ENCODE measurements at places on chromosomes 4 and X.

- no peak for DNase-seq
These were observed 28.2 kb downstream of the TAPT1 start for GRCh38 chr4:16197876-16198665.

DNA sequence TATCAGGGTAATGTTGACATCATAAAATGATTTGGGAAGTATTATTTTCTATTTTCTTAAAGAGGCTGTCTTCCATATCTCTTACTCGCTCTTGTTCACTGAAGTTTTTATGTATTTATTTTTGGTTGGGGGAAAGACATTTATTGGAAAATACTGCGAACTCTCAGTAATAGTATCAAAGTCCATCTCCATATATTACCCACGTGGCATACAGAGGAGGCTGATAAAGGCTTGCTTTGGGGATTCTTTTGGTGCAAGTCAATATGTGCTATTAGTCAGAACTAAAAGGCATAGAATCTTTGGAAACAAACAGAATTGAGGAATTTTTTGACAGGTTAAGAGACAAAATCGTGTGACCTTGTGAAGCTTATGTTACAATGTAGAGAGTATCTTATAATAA lies 101.3 kb downstream of the NYX start:
- no peak for DNase-seq

DNA sequence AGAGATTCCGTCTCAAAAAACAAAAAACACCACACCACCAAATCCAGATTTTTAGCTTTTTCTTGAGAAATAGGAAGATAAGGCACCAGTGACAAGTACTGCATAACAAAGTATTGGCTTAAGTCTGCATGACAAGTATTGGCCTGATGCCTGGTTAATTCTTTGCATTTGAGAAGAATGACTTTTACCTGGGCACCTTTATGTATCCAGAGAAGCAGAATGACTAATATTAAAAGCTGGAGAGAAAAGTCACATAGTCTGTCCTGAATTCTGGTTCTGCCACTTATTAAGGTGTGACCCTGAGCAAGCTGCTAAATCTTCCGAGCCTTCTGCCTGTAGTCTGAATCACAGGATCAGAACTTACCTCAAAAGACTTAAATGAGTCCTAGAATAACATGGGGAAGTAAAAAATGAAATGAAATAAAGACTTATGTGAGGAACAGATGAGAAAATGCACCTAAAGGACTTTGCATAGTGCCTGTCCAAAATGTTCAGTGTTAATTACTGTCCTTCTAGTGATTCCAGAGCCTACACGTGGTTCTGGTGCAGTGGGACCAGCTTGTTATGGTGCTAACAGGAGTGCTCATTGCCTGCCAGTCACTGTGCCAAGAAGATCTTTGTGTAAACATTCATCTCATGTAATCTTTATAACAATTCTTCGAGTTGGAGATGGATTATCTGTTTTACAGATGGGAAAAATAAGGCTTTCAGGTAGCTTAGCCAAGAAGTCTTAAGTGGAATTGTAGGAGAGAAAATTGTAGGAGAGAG lies 31.6 kb downstream of the UGDH start:
- DNase-seq = no peak

GRCh38 chr4:144179152-144179739 lies 38.7 kb upstream of the GYPA start:
- DNase-seq = no peak

- no peak for DNase-seq
These were observed 107.0 kb upstream of the AR start for GRCh38 chrX:67436867-67437266.

- DNase-seq = no peak
These were observed 261.0 kb downstream of the PDGFC start for GRCh38 chr4:156710365-156711192.

DNA sequence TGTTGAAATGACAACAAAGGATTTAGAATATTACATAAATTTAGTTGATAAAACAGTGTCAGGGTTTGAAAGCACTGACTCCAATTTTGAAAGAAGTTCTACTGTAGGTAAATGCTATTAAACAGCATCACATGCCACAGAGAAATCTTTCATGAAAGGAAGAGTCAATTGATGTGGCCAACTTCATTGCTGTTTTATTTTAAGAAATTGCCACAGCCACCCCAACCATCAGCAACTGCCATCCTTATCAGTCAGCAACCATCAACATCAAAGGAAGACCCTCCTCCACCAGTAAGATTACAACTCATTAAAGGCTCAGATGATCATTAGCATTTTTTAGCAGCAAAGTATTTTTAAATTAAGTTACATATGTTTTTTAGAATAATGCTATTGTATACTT lies 54.6 kb upstream of the RAB9B start:
- DNase-seq = no peak

DNA sequence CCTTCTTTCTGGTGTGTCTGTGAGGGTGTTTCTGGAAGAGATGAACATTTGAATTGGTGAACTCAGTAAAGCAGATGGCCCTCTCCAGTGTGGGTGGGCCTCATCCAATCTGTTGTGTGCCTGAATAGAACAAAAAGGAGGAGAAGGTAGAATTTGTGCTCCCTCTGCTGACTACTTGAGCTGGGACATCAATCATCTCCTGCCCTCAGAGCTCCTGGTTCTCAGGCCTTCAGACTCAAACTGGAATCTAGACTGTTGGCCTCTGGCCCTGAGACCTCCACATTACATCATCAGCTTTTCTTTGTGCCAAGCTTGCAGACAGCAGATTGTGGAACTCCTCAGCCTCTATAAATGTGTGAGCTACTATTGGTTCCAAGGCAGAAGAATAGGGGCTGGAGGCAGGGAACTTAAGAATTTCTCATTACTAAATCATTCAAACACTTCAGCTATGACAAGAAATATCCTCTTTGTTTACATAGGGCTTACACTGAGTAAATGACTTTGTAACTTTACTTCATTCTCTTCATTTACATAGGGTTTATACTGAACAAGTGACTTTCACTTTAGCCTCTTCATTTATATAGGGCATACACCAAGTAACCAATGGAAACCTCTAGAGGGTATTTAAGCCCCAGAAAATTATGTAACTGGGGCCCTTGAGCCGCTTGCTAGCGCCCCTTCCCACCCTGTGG lies 86.9 kb upstream of the NWD2 start:
- DNase-seq = no peak

DNA sequence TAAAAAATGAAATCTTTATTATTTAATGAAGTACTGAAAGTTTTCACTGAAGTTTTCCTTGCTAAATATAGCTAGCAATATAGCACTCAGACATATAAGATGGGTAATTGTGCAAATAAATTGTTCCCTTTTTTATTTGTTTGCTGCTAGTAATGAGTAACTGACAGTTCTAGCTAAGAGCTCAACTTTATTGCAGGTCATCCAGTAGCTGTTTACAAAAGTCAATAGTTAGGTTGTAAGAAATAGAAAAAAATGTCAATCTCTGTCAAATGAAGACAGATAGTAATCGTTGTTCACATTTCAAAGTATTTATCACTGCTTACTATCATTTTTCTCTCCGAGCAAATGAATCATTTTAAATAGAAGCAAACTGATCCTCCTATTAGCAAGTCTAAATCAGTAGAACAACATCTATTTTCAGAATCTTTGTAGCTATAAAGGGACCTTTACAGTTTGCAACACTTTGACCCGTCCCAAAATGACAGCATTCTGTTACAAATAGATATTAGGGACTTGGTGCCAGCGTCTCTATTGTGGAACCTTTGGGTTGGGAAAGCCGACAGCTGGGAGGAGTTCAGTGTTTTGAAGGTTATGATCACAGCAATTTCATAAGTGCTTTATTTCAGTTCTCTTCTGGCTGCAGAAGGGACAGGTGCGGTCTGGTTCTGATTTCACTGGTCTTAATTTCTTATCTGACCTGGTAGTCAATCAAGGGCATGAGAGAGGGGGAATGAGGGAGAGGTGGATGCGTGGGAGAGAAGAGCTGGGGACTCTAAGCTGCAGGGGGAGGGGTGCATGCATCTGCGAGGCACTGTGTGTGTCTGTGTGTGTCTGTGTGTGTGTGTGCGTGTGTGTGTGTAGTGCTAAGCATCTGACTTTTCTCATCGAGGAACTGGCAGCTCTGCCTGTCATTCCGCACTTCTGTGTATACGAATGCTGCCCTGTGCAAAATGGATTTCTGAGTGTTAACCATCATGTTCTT lies 227.9 kb upstream of the PITX2 start:
- no peak for DNase-seq

- no peak for DNase-seq
These were observed 127.1 kb downstream of the FBXO8 start for GRCh38 chr4:174156239-174156826.

DNA sequence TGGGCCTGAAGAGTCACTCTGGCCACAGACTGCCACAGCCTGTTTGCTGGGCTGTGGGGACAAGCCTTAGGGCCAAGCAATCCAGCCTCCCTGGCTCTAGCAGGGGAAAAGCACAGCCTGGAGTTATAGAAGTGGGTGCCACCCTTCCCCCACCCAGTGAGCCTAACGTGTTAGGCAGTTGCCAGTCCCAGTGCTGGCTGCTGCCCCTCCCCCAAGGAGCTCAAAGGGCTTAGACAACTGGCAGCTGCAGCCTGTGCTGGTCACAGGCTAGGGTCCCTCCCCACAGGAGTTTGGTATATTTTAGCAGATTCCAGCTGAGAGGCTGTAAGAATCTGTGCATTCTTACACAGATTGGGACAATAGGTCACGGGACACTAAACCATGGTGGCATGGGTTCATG lies 370.3 kb upstream of the FGF16 start:
- DNase-seq = no peak

- no peak for DNase-seq
These were observed 23.7 kb downstream of the PLS3 start for GRCh38 chrX:115584696-115585095.

DNA sequence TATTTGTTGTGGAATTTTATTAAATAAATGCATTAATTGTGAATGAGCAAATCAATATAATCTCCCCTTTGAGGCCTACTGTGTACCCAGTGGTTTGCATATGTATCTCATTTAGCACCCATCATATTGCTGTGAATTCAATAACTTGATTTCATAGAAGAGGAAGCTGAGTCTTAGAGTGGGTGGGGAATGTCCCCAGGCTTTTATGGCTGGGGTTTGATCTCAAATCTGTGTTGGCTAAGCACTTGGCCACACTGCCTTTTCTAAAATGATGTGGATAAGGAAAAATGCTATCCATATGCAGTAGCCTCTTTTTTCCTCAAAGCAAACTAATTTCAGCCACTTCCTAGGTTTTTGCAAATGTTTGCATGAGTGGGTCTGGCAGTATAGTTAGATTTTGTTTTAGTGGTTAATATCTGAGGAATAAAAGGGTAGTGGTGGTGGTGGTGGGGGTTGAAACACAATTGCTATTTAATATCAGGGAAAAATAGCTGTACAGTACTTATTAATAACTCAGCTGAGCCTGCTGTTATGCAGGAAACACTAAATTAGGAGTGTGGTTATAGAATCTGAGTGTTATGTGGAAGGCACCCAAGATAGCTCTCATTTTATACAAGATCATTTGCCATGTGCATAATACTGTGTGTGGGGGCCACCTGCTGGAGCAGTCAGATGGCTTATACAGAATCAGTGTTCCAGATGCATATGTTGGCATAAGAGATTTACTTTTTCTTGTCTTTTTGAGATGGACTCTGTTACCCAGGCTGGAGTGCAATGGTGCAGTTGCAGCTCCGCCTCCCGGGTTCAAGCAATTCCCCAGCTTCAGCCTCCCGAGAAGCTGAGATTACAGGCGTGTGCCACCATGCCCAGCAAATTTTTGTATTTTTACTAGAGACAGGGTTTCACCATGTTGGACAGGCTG lies 108.0 kb downstream of the TMEM131L start:
- no peak for DNase-seq

All from NCI-H1436 treated with DMSO at 0.1 percent for 48 hours (cell line).